Activated T-helper 2 cell treated with anti-CD3 and anti-CD28 coated beads, Interferon-gamma antibody, Interleukin-2, Interleukin-4, amounts not matched to agents 10 μg/mL and 5 μg/mL and 100 μg/mL, durations not matched to agents 14 hours and 24 hours and 36 hours (primary cell): ENCODE measurements at places on chromosomes 16 and 17.

- no peak for DNase-seq
Measured at GRCh38 chr16:404971-405486, 3.3 kb downstream of the DECR2 start.

GRCh38 chr17:62057696-62058095 is 7.4 kb downstream of the MED13 start:
- DNase-seq = no peak

DNA sequence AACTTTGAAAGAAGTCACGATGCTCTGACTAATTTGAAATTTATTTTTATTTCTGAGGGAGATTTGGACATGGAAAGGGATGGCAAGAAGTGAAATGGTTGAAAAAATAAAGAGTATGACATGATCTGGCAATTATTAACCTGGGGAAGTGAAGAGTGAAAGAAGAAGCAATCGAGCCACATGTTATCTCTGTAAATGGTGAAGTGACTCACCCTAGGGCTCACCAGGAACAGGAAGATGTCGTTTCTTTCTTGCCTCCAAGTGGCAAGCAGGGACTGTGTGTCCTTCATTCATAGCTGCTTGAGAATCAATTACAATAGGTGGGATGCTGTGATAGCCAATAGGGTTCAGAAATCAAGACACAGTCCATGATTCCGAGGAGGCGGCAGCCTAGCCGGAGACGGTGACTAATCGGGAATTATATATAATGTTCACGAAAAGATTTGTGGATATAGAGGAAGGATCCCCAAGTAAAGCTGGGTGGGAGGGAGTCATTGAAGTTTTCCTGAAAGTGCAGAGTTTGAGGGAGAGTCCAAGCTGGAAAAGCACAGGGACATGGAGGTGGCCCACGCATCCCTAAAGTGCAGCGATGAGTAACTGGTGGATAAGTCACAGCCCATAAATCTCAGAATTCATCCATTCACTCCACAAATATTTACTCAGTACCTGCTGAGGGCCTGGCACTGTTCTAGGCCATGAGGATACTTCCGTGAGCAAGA is 18.2 kb upstream of the KRT20 start:
- DNase-seq = no peak

DNA sequence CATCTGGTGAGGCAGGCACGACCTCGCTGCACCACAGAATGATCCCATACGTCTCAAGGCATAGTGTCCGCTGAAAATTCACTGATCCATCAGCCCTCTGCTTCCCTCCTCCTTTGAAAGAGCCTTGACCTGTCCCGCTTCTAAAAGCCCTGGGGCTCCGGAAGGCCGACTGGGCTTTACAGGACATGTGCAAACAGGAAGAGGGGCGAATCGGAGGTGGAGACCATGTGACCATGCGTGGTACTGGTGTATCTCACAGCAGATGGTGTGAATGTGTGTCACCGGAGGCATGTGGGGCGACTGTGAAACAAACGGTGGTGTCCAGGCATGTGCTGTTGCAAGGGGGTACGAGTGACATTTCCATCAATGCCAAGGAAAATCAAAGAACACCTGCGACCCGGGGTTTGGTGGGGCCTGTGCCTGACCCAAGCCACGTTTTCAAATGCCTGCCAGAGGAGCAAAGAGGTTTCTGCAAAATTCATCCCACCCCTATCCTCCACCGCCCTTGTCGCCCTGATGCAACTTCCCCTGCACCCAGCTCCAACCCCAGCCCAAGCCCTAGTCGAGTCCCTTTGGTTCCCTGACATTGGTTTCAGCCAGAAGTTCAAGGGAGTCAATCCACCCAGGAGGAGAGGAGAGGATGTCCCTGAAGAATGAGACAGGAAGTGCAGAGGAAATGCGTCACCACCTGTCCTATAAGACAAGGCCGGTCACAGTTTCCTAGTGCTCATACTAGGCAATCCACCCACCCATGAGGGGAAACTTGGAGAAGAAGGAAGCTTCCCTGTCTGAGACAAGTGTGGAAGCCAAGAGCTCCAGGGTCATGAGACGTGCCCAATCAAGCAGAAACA is 5.9 kb upstream of the KCNJ18 start:
- no peak for DNase-seq

- DNase-seq = no peak
Measured at GRCh38 chr16:20949660-20950059, 49.1 kb downstream of the LYRM1 start.

DNA sequence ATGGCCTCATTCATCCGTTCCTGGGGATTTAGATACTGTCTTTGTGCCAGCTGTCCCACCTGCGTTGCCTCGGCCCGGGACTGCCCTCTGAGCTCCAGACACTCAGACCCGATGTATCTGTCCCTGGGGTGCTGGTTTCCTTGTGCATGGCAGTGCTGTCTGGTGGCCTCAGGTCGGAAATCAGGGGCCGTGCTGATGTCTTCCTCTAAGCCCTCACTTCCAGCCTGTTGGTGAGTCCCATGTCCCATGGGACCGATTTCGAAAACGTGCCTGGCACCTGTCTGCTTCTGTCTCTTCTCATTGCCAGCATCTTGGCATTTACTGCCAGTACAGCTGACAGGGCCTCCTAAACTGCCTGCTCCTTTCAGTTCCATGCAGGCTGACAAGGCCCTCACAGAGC is 22.1 kb downstream of the NT5M start:
- no peak for DNase-seq

- DNase-seq = no peak
Measured at GRCh38 chr17:53186001-53186400, 636.7 kb upstream of the KIF2B start.

GRCh38 chr17:50863221-50863843 is 2.8 kb downstream of the TOB1 start:
- no peak for DNase-seq

GRCh38 chr16:70496513-70496912 is 26.8 kb downstream of the COG4 start:
- no peak for DNase-seq

GRCh38 chr17:80765241-80765961 is 220.8 kb downstream of the RPTOR start:
- no peak for DNase-seq

DNA sequence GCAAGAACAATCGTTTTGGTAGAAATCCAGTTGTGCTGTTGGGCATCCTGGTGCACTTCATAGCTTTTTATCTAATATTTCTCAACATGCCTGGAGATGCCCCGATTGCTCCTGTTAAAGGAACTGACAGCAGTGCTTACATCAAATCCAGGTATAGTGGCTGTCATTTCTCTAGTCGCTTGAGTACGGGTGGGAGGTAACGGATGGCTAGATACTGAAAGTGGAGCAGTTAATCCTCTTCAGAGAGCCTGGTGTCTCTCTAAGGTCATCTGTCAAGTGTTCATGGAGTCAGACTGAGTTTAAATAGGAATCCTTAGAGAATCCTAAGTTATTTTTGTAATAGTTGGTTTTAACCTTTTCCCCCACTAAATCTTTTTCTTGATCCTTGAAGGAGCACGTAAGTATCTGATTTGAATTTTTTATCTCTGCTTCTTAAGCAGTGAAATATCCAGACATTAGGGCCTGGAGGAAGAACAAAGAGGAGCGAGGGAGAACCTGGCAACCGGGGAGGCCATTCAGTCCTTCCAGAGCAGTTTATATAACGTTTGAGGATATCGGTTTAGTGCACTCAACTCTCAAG is 37.2 kb downstream of the MFSD11 start:
- DNase-seq = no peak

DNA sequence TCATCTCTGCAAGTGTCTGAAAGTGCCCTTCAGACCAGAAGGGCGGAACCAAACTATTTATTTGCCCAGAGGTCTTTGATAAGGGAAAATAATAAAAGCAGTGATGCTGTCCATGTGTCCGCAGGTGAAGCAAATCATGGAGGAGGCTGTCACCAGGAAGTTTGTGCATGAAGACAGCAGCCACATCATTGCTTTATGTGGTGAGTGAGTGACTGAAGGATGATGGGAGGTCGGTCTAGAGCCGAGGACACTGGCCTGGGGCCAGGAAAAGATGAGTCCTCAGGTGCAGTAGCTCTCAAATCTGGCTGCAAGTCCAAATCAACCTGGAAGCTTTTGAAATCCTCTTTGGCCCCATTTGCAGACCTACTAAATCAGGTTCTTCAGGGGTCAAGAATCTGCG is 6.1 kb downstream of the SGSM2 start:
- no peak for DNase-seq

DNA sequence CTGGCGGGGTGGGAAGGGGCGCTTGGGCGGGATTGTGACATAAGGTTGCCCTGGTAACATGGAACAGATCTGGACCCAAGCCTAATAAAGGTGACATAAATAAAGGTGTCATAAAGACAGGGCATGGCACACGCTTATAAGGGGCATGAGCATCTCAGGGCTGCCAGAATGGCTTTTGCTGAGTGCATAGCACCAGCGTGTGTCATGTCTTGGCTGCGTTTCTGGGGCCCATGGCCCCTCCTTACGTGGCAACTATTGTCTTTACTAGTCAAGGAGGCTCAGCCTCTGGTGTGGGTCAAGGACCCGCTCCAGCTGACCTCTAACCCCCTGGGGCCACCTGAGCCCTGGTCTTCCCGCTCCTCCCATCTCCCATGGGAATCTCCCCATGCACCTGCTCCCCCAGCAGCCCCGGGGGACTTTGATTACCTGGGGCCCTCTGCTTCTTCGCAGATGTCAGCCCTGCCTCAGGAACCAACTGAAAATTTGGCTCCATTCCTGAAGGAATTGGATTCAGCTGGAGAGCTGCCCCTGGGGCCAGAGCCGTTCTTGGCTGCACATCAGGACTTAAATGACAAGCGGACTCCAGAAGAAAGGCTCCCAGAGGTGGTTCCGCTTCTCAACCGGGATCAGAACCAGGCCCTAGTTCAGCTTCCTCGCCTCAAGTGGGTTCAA is 13.9 kb downstream of the LRRC37B start:
- no peak for DNase-seq

DNA sequence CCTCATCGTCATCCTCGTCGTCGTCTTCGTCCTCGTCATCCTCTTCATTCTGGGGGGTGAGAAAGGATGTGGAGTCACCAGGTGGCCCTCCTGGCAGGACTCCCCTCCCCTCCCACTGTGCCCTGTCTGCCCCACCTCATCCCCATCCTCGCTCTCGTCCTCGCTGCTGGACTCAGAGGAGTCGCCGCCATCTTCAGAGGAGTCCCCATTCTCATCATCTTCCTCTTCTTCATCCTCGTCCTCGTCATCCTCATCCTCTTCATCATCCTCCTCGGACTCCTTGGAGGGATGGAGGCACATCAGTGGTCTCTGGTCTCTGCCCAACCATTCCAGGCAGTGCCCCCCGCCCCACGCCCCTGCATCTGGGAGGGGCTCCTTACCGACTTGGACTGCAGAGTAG is 7.6 kb upstream of the ATXN7L3 start:
- no peak for DNase-seq

- no peak for DNase-seq
Measured at GRCh38 chr16:69703638-69704037, 22.7 kb downstream of the NQO1 start.

DNA sequence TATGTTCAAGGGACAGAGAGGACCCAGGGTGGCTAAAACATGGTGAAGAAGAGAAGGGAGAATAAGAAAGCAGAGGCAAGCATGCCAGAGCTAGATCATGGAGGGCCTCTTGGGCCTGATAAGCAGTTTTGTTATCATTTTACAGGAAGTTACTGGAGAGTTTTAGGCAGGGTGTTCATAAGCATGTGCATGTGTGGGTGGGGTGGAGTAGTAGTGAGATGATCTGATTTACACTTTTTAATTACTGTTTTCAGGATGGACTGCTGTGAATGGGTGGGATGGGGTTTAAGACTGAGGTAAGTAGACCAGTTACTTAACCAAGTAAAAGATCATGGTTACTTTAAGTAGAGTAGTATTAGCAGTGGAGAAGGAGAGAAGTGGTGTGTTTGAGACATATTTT is 173.6 kb downstream of the PHKB start:
- no peak for DNase-seq

DNA sequence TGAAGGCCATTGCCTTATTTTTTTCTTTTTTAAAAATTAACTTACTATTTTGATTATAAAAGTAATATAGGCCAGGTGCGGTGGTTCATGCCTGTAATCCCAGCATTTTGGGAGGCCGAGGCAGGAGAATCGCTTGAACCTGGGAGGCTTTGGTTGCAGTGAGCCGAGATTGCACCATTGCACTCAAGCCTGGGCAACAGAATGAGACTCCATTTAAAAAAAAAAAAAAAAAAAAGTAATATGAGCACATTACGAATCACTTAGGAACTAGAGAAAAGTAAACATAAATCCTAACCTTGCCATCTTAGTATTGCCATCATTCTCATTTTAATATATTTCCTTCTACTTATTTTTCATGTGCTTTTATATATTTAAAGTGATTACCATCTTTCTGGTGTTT is 12.9 kb upstream of the TACO1 start:
- no peak for DNase-seq

GRCh38 chr16:590188-590814 is 435 bp downstream of the RAB40C start:
- DNase-seq = no peak

DNA sequence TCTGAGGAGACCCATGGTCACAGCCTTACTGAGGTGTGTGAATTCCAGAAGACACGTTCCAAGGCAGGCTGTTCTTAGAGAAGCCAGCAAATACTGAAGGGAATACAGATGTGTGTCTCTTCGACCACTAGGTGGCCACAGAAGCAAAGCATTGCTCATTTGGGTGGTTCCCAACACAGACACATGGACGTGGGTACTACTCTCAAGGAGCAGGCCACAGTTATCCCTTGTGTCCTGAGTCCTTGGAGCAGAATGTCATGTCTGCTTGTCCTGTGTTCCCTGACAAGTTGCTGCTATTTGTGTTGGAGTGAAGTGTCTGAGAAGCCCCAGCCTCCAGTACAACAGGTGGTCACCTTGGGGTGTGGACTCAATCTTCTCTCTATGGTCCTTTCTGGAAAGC is 30.3 kb downstream of the HMOX2 start:
- DNase-seq = peak; percentile 48

- DNase-seq = no peak
Measured at GRCh38 chr17:43199633-43200032, 12.0 kb upstream of the TMEM106A start.

- no peak for DNase-seq
Measured at GRCh38 chr17:64045176-64045575, 24.7 kb upstream of the ICAM2 start.

DNA sequence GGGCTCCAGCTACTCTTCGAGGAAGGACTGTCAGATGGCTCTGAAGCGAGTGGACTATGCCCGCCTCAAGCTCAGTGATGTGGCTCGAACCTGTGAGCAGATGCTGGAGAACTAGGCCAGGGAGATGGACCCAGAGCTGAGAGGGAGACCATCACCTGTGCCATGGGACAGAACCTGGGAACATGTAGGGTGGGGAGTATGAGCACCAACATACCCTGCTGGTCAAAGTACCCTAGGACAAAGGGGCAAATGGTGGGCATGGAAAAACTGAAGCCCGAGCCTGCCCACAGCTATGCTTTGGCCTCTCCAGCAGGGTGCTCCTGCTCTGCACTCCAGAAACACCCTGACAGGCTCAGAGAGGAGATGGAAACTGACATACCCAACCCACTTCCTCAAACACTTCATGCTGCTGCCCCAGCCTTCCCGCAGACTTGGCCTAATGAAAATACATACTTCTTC is 1.9 kb downstream of the MED11 start:
- no peak for DNase-seq

GRCh38 chr16:63578791-63579190 is 1542.6 kb upstream of the CDH8 start:
- no peak for DNase-seq

GRCh38 chr16:14378689-14379467 is 251.2 kb downstream of the PARN start:
- DNase-seq = no peak

GRCh38 chr17:9064311-9064834 is 43.1 kb downstream of the NTN1 start:
- DNase-seq = no peak

- no peak for DNase-seq
Measured at GRCh38 chr17:50452630-50453300, 15.9 kb downstream of the CHAD start.

- no peak for DNase-seq
Measured at GRCh38 chr17:80295146-80295545, 34.5 kb downstream of the RNF213 start.
